Stimulated activated CD4-positive, alpha-beta T cell treated with anti-CD3 and anti-CD28 coated beads, Interleukin-4, amount 100 ng/mL, for 1 hour (primary cell): ENCODE measurements at places on chromosomes 7 and 10.

- peak; percentile 19 for DNase-seq
Measured at GRCh38 chr10:90871279-90871765, 452 bp upstream of the RPP30 start.

DNA sequence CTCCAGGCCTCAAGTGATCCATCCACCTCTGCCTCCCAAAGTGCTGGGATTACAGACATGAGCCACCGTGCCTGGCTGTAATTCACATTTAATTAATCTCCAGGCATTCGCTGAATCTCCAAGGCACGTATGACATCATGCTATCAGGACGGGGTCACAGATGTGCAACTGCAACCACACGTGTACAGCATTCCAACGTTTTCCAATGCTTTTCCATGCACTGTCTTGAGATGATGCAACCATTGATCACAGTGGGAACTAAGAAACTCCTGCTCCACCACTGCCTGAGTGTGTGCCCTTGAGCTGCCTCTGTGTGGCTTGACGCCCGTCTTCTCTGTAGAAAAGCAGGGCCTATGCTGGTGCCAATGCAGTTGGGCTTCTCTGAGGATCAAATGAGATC is 119.8 kb upstream of the LYZL2 start:
- no peak for DNase-seq

GRCh38 chr7:105309235-105310169 is 79.2 kb downstream of the SRPK2 start:
- DNase-seq = no peak

DNA sequence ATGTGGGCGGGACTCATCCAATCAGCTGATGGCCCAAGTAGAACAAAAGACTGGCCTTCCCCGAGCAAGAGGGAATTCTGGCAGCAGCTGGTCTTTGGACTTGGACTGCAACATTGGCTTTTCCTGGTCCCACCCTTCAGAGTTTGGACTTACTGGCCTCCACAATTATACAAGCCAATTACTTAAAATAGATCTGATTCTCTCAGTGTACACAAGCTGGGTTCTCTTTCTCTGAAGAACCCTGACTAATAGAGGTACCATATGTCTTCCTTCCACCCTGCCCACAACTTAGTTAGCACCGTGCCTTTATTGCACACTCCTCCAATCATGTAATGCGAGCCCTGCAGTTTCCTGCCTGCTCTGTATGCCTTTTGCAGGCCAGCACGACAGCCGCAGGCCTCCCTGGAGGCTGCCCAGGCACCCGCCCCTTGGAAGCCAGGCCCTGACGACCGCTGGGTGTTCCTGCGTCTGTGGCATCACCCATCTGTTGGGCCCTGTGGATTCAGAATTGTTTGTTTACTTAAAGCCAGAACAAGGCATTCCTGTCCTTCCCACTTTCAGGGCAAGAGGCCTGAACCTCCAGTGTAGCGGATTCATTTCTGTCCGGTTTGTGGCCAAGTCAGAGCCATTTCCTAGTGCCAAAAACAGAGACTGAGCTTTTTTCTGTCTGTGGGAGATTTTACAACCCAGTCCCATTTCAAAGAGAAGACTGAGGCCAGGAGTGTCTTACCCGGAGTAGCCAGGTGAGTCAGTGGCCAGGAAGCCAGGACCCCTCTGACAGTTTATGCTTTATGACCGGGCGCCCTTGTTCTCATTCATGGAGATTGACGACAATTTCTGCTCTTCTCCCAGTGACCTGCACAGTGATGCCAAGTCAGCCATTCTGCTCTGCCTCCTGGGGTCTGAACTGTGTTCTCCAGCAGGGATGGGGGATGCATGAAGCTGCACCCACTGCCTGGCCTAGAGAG is 968 bp upstream of the INMT start:
- DNase-seq = no peak
